ENCODE measurements at places on chromosomes 12 and 14. TPM values are rescaled to one million over a fixed set of nuclear protein-coding genes. Genes with fewer than 3 reads are reported as not detected.

Gene HNRNPC
- polyA plus RNA-seq = 712 TPM

Gene CALM1
- polyA plus RNA-seq = 376 TPM

Gene IRAK4
- polyA plus RNA-seq = 11.3 TPM

Gene IL22
- polyA plus RNA-seq = not detected

Gene C14orf180
- polyA plus RNA-seq = not detected

Gene E2F7
- polyA plus RNA-seq = 3.6 TPM

Gene LPAR5
- polyA plus RNA-seq = not detected

Gene COL2A1
- not detected for polyA plus RNA-seq

Gene ACTN1
- 743 TPM for polyA plus RNA-seq

Gene GMFB
- 29.1 TPM for polyA plus RNA-seq

Gene FGF23
- not detected for polyA plus RNA-seq

Gene POTEM
- not detected for polyA plus RNA-seq

Gene MIP
- 0.12 TPM for polyA plus RNA-seq

Gene TDRD9
- polyA plus RNA-seq = 2.2 TPM

Gene KRT73
- not detected for polyA plus RNA-seq
